ENCODE measurements at places on chromosomes 1 and 21.

DNA sequence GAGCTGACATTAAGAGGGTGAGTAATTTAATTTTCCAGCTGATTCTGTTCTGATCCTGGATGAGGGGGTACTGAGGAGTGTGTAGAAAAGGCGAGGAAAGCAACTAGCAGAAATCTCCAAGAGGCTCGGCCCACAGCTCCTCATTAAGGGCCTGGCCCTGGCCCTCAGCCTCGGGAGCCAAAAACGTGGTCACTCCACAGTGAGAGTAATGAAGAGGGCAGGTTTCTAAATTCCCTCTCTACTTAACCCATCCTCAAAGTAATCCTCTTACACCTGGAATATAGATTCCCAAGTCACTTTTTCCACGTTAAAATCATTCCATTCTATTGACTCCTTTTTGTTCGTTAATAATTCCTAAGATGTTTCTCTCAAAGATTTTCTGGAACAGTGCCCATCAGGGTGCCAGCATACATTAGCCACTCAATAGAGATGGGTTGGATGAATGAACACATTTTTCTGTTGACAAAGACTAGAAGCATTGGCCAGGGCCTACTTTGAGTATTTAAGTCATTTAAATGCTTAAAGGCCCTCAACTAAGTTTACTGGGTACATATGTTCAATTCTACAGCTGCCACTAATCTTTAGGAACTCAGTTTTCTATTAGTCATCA, 1.1 kb upstream of the COL11A1 start:
- no peak for DNase-seq

- peak; percentile 8 for DNase-seq
Measured at GRCh38 chr1:58047265-58047858, 499.2 kb downstream of the OMA1 start.

GRCh38 chr21:26593800-26594199, 20.7 kb upstream of the CYYR1 start:
- no peak for DNase-seq

GRCh38 chr1:46508757-46509156, 19.1 kb downstream of the DMBX1 start:
- DNase-seq = no peak

GRCh38 chr1:30028283-30028682, 695.1 kb downstream of the MATN1 start:
- no peak for DNase-seq

DNA sequence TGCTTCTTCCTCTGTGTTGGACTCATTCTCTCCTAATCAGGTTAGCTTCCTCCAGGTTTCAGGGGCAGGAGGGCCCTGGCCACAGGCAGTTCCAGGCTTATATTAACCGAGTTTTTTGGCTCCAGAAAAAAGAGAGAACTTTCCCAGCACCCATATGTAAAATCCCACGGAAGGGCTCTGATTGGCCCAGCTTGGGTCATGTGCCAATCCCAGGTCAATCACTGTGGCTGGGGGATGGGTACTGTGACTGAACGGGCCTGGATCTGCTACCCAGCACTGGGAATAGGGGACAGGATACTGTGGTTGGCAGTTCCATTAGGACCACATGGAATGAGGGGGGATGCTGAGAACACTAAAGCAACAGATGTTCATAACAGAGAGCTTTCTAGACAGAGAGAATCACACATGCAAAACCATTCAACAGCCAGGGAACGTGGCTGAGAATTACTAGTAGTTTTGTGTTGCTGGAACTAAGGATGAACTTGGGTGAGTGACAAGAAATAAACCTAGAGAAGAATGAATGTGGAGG, 51.1 kb upstream of the NEK2 start:
- no peak for DNase-seq

GRCh38 chr1:233151861-233152260, 143.7 kb downstream of the PCNX2 start:
- DNase-seq = peak; percentile 88

GRCh38 chr1:248798791-248799190, 26.9 kb downstream of the SH3BP5L start:
- DNase-seq = no peak

DNA sequence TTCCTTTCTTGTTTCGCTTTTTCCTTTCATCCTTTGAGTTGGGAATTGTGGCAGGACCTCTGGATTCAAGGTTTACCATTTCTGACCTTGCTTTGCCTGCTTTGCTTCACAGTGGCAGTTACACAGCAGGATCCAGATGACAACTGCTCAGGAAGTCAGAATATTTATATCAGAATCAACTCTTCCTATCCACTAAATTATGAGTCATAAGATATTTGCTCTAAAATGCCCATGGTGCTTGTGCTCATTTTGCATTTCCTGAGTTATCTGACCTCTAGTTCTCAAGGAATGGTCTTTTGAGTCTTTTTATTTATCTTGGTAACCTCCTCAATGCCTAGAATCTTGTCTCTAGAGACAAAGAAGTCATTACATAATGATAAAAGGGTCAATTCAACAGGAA, 290.8 kb downstream of the LRRC7 start:
- peak; percentile 2 for DNase-seq

- no peak for DNase-seq
Measured at GRCh38 chr1:224489534-224490365, 55.2 kb upstream of the WDR26 start.

DNA sequence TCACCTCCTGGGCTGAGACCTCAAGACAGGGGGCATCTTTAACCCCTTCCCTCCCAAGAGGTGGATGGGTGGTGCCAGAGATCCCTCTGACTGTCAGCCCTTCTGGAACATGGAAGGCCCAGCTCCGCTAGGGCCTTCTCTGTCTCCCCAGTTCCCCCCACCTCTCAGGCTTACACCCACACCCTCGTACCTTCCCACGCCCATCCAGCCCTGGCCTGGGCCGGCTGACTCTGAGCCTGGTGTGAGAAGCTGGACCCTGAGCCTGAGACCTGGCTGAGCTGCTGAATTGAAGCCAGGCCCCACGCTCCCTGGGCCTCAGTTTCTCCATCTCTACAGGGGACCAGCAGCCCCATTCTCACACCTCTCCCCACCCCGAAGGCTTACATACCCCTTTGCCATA, 5.4 kb downstream of the EPHA2 start:
- DNase-seq = no peak

GRCh38 chr21:25890001-25890400, 155.2 kb downstream of the GABPA start:
- DNase-seq = no peak

DNA sequence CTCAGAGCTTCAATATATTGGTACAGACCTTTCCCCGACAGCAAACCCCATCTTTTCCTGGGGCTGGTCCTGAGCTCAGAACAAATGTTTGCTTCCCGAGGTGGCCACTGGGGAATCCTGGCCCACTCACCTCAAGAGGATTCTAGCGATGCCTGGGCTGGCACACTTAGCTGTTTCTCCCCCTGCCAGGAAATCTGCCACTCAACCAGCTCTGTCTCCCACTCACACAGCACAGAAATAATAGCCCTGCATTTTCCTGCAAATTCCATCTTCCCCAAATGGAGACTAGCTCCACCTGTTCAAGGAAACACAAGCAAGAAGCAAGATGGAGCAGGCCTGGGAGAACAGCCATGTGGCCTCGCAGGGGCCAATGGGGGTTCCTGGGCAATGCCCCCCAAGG, 21.1 kb downstream of the KCNN3 start:
- no peak for DNase-seq
